Left forelimb (tissue), 1 donor: ENCODE measurements at places on chromosomes 6 and 20.

DNA sequence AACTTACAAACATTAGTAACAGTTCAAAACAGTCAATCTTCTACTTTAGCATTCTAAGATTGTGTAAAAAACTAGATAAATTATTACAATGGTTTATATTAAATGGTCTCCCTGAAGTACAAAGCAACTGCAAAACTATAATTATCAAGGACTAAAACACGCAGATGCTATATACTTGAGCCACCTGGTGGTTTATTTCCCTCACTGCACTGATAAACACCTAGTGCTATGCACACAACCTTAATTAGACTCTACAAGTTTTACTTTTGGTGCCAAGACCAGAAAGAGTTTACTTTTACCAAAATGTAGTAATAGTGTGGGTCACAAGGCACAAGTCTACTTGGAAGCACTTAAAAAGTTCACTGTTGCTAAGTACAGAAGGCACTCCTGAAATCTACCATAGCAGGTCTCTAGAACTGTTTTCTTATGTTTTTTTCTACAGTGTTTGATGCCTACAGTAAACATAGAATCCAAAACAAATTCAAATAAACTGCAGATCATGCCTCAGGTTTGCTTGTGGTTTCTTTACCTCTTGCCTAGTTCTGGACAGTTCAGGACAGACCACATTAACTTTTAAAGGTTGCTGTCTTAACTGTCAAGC, 49.2 kb downstream of the GMDS start:
- no peak for DNase-seq

GRCh38 chr20:41476013-41476441, 109.4 kb upstream of the EMILIN3 start:
- no peak for DNase-seq

DNA sequence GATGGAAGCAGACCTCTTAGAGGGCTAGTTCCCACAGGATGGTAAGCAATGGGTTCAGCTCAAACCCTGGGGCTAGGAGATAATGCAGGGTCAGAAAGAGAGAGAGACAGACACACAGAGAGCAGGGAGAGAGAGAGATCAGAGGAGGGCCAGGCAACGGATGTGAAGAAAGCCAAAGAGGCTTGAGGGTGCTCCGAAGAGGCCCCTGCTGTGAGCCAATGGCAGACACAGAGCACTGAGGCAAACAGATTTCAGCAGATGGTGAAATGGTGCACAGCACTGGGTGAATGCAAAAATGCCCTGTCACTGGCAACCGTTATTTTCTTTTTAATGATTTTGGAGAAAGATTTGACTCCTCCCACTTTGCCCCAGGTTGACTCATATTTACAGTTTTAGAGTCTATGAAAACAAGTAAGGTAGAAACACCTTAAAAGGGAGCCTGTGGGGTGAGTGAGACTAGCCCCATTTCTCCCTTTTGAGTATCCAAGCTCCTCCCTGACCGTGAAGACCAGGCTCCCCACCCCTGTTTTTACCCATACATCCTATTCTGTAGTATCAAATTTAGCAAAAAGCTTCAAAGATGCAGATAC, 840 bp downstream of the DEFB132 start:
- no peak for DNase-seq

GRCh38 chr6:165117121-165117520, 192.3 kb downstream of the C6orf118 start:
- DNase-seq, result no peak

GRCh38 chr6:109230453-109230852, 135.1 kb downstream of the CEP57L1 start:
- no peak for DNase-seq

DNA sequence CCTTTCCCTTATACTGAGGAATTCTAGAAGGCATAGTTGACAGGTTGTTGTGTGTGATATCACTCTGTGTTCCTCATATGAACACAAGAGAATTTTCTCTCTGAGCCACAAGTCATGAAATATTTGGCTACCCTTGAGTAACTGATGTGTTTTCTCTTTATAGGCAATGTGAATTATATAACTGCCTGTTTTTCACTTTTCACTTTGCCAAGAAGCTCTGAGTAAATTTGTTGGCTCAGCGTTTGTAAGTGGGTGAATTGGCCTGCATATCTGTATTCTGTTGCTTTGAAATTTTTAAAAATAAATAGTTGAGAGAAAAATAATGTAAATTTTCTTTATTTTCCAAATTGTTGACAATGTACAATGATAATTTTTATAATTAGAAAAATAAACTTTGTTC, 5.2 kb upstream of the BTBD9 start:
- DNase-seq, result no peak

DNA sequence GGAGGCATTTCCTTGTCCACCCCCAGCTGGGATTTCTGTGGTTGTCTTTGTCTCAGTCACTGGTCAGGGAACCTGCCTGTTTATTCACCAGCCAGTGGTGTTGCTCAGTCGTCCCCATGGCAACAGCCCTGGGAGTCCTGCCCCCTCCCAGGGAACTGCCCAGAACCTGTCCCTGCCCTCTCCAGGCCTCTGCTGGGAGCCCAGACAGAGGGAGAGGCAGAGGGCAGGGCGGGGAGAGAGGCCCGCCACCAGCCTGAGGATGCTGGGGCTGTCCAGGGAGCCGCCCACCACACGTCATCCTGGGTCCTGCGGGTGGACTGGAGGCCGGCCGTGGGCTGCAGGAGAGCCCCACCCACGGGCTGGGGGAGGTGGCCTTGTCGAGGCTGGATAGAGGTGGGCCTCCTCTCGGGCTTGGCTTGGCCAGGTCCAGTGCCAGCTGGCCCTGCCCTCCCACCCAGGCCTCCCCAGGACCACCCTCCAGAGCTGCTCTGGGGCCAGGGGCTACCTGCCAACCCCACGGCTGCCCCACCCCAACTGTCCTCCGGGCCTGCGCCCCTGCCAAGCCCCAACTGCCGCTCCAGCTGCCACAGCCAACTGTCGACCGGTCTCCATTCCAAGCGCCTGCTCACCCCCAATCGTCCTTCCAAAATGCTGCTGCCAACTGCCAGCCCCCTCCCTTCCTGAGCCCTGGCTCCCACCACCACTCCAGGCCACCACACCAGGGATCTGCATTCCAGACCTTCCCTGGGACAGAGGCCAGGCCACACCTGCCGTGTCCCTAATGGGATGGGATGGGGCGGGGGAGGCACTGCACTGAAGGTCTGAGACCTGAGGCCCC, 4.2 kb upstream of the ZBTB46 start:
- DNase-seq, result peak; percentile 95

- peak; percentile 60 for DNase-seq
Observed at GRCh38 chr20:24781418-24781980, 167.6 kb upstream of the CST7 start.

DNA sequence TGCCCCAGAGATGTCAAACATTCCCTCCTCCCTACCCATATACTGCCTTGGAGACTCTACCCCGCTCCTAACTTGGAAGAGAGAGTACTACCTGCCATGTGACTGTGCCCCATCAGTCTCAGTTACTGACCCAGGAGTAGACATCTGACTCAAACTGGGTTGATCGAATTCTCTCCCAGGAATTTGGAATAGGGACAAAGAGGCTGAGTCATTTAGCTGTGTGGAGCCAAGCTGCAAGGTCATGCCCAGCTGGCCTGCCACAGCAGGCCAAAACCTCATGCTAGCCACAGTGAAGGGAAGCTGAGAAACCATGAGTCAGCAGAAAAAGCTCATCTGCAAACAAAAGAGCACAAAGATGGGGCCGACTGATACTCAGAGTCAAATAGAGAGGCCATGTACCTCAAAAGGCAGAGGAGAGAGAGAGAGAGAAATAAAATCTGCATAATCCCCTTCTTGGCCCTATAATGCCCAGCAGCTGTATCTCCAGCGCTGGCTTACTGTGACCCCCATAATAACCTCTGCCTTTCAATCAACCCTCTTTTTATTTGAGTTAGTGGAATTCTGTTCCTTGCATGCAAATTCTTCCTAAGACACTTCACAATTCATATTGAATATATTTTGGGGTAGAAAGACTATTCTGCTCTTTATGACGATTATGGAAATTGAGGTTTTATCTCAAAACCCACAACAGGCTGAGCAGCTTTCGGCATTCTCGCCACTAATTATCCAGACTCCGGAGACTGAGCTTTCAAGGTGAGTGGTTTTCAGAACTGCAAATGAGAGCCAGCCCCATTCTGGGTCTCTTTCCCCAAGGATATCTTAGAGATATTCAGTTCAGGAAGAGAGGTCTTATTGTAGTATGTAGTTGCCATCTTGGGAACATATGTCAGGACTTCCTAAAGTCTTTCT, 21.4 kb upstream of the AKIRIN2 start:
- no peak for DNase-seq

DNA sequence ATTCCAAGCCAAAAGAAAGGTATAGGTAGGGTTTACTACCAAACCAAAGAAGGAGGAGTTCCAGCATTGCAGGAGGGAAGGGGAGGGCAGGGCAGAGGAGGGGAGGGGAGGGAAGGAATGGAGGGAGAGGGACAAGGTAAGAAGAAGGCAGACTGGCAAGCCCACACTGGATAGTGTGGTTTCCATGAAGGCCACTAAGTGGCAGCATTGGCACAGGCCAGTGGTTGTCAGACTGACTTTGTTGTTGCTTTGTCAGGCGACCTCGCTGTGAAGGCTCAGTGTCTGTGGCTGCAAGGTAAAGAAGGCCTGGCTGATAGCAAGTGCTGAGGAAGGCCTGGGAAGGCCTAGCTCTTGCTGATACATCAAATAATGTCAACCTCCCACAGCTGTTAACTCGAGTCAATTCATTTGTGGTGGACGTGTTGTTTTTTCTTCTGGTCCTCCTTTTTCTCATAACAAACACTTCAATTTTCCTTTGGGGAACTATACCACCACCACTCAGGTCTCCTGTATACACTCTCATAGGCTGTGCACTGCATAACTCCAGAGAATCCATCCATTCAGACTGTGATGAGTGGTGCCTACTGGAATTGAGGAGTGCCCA, 7.7 kb upstream of the ZNF334 start:
- DNase-seq, result no peak
